ENCODE measurements at places on chromosomes 1 and 21.

DNA sequence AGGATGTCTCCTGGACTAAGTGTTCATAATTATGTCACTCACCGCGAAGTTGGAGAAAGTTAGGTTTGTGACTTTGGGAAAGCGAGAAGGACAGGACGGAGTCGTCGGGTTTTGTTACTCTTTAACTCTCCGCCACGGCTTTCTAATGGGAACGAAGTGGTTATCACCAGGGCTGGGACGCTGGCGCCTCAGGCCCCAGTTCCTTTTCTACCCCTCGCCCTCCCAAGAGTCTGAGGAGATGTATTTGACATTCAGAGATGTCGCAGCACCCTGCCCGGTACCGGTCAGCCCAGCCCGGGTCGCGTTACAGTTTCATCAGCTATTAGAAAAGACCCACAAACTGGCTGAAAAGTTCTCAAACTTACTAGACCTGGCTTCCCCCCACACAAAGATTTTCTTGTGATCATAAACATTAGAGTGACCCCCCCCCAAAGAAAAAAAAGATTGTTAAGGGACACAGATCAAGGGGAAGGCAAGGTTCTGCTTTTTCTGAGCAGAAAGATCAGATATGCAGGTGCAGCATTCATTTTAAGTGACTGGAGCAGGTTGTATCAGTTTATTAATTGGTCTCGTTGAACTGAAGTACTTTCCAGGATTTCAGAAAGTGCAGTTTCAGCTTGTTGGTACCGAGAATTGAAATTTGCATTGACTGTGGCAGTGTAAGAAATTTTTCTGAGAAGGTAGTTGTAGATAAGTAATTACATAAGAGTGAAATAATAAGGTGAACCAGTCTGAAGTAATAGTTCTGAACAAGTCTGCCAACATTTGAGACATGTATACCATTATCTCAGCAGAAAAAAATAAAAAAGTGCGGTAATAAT, 859 bp upstream of the ZBTB18 start:
- no peak for DNase-seq

GRCh38 chr1:5507340-5507739, 484.9 kb downstream of the NPHP4 start:
- DNase-seq, result no peak

- DNase-seq, result no peak
Measured at GRCh38 chr1:63674238-63674864, 81.1 kb downstream of the PGM1 start.

DNA sequence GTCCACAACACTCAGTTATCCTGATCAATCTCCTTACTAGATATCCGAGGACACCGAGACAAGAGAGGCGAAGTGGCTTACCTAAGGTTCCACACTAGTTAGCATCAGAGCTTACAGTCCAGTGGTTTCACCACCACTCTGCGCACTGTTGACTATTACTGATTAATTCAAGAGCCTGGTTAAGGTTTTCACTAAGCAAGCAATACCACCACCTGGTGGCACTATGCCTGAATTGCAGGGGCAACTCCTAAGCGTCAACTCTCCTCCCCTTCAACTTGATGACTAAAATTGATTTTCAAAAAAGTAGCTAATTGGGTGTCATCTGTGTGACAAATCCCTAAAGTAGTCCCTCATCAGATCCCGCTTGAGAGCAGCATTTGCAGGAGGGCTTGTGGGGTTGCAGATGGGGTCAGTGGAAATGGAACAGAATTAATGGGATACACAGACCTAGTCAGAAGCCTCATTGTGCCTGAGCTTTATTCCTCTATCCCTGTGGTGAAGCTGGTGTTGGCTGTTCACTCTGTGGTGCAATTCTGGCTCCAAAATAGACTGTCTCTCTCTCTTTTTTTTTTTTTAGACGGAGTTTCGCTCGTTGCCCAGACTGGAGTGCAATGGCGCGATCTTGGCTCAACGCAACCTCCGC, 9.1 kb downstream of the TTC22 start:
- no peak for DNase-seq

DNA sequence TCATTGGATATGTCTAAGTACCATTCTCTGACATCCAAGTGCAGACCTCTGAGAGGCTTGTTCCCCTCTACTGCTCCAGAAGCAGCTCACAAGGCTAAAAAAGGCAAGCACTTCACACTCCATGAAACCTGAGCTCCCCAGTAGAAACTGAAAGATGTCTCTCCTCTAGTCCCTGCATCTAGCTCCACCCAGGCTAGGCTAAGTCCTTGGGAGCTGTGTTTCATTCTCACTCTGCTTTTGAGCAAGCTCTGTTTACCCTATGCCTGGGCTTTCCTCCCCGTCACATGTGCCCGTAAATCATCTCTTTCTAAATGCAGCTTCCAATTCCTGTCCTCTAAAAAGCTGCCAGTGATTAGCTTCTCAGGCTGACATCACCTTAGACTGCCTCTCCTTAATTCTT, 39.0 kb downstream of the LRRC71 start:
- DNase-seq, result no peak

- DNase-seq, result no peak
Measured at GRCh38 chr1:223006917-223007648, 136.0 kb downstream of the TLR5 start.

DNA sequence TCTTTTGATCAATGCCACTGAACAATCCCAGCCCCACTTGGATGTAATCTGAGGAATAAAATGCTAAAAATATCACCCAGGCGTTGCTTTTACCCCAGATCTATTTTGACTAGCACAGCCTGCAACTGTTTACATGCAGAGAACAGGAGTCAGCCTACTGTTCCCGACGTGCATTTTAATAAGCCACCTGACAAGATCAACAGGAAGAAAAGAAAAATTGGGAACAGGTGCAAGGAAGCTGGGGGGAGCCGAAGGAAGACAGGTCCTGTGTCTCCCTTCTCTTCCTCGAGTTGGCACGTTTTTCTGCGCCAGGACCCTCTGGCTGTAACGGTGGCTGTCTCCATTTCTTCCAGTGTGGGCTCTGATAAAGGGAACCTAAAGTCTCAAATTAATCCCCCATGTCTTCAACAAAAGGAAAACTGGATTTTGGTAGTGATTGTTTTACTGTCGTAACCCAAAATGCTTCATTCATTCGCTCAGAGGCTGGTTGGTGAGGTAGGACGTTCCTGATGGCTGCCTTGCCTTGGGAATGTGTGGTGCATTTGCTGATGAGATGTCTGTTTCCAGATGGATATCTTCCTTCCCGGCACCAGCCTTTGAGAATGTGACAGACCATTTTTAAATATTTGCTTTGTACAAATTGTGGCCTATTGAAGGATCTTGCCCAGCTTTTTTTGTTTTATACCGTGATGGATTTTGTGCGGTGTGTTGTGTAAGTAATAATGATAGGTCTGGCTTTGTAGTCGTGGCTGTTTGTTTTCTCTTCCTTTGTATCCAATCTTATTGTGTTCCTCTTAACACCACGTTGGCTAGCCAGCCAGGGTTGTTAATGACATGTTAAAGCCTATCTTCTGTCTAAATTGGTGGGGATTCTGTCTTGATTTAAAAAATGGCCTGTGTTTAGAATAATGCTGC, 117.5 kb downstream of the C1orf21 start:
- DNase-seq, result no peak

DNA sequence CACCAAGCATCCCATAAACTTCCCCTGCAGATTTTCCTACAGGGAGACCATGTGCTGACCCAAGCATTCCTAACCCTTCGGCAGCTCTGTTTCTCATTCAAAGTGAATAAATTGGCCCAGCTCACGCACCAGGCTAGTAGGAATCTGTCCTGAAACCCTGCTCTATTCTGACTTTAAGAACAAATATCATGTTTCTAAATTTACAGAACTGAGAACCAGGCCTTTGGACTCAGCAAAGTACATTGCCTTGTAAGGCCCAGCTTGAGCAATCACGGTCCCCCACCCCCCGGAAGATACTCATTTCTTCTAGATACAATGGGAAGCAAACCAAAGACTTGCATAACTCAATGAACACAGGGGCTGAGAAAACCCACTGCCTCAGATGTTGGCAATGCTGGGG, 160.1 kb upstream of the NFIA start:
- no peak for DNase-seq

DNA sequence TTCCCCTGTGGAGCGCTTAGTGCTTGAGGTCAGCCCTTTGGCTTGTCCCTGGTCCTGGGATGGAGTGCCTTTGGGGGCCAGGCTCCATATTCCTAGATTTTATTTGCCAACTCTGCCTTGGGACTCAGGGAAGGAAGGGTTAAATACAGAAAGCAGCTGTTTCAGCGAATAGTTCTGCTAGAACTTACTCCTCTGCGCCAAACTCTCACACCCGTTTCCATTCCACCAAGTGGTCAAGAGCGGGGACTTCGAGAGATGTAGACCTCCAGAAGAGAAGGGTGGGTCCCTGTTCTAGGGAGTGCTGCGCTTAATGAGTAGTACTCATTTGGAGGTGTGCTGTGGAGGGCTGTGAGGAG, 704 bp upstream of the TOMM40L start:
- DNase-seq, result no peak

DNA sequence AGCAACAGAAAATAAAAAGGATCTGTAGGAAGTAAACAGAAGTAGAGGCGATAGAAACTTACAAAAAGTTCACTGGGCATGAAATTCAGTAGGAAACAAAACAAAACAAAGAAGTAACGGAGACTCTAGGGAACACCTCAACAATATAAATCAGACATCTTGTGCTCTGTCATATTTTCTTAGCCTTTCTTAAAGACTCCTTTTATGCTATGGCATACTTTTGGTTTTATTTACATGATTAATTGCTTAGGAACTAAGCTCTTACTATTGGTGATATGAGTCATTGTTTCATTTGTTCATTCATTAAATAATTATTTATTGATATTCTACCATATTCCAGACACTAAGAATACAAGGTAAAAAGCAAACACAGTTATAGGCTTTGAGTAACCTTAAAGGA, 126.6 kb downstream of the KCNT2 start:
- DNase-seq, result no peak

DNA sequence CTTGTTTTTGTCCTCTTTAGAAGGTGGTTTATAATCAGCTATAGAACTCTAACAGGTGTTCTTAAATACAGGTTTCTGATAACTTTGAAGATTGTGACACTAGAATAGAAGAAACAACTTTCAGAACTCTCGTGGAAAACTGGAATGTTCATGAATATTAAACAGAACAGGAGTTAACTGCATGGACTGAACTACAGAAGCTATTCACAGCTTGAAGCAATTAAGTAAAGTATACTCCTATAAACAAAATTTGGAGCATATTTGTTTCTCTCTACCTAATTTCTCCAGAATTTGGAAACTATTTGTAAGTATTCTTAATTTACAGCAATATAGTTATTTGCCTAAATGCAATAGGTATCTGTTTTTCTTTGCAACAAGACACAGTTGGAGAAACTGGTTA, 824.8 kb downstream of the ADGRL2 start:
- no peak for DNase-seq

DNA sequence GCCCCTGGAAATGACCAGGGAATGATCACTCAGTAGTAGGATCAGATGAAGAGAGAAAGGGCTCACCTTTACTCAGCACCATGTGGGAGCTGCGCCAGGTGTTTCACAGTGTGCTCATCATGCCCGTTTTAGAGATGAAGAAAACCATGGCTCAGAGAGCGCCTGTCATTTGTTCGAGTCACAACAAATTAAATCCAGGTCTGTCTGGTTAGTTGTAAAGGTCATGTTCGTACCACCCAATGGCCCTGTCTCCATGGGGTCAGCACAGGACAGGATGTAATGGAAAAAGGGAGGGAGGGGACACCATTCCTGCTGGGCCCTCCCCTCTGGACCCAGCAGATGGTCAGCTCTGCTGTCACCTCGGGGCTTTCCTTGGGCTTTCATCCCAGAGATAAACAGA, 15.2 kb downstream of the KIRREL1 start:
- no peak for DNase-seq

DNA sequence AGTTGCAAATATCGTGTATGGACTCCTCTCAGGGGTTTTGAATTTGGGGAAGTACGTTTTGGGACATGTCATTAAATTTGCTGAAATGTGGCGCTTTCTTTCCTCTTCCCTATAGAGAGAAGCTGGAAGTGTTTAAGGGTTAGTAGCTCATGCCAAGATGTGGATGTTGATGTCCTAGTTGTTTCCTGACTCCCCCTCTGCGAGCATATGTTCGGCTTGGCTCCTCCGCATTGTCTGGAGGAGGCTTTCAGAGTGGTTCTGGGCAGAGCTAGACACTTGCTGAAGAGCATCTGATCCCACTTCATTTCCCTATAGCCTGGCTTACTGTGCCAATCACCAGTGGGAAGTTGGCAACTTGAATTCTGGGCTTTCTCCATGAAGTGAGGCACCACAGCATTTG, 347.4 kb upstream of the B3GALT2 start:
- DNase-seq, result no peak

GRCh38 chr1:84939151-84939550, 46.1 kb upstream of the LPAR3 start:
- no peak for DNase-seq

GRCh38 chr1:110053552-110054428, 16.7 kb downstream of the ALX3 start:
- DNase-seq, result no peak

- no peak for DNase-seq
Measured at GRCh38 chr1:7632176-7632575, 138.9 kb upstream of the VAMP3 start.

DNA sequence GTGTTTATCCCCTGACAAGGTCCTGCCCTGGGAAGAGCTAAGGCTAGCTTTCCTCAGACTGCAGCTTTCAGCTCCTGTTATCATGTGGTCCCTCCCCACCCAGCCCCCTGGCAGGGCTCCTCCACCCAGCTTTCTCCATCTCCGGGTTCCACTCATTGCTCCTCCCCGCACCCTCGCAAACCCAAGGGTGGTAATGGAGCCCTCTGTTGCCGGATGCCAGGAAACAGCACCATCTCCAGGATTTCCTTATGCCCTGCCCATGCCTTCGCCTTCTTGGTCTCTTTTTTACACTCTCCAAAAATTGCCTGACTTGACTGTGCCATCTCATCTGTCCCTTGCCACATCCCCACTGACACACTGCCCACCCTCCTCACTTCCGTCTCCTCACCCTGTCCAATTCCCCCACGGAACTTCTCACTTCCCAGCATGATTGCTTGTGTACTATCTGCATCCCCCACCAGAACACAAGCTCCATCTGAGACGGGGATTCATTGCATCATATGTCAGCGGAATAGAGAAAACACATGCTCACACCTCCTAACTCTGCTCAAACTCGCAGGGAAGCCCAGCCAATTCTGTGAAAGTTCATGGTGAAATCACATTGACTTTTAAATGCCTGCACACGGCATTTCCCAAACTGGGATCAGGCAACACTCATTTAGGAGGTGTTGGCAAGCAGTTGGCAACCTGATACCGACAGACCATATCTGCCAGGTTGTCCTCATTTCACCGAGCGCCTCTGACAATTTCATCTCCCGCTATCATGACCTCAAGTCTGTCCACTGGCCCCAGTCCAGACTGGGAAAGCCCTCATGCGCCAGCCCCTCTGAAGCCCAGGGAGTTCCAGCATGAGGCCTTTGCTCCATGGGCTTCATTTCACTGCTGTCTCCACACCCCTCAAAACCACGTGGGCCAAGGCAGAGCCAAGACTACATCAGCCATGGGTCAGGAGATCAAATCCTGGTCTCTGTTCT, 201.1 kb downstream of the MATN1 start:
- peak; percentile 76 for DNase-seq

GRCh38 chr1:112718691-112719418, 3.7 kb upstream of the PPM1J start:
- DNase-seq, result peak; percentile 94

Data from osteocyte (in vitro differentiated cells).